ENCODE measurements at places on chromosomes 5 and 9.

DNA sequence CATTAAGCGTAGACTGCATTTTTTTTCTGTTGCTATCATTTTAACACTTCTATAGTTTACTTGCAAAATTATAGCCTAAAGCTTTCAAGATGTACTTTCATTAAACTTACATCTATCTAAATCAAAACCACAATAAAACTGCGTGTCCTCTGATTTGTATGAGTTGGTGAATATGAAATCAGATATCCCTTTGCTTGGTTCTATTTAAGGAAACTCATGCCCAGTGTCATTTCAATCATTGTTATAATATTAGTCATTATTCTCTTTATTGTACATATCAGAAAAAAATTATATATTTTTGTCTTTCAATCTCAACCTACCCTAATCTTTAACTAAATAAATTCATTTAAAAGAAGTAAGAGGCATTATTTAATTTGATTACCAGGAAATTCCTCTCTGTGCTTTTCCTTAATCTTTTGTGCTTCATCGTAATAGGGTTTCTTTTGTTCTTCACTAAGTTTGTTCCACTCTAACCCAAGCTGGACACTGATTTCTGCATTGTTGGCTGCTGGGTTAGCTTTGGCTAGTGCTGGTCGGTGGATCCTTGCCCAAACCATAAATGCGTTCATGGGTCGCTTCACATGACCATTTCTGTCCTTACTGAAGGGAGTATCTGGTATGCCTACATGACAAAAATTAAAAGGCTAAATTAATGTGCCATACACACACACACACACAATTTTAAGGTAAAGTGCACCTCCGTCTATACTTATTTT, 3.8 kb downstream of the SOX30 start:
- H3K27ac ChIP-seq, result no peak overlapping the region
- H3K27me3 ChIP-seq, result no peaks in the 10 kb centered on the region
- no peak overlapping the region for H3K4me3 ChIP-seq
- H3K36me3 ChIP-seq, result no peaks in the 10 kb centered on the region
- DNase-seq, result no peak

DNA sequence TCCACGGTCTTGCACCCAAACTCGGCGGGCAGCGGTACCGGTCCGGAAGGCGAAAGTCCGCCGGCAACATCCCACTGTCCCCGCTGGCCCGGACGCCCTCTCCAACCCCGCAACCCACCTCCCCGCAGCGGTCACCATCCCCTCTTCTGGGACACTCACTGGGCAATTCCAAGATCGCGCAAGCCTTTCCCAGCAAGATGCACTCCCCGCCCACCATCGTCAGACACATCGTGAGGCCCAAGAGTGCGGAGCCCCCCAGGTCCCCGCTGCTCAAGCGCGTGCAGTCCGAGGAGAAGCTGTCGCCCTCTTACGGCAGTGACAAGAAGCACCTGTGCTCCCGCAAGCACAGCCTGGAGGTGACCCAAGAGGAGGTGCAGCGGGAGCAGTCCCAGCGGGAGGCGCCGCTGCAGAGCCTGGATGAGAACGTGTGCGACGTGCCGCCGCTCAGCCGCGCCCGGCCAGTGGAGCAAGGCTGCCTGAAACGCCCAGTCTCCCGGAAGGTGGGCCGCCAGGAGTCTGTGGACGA, 33.3 kb downstream of the CD180 start:
- H3K36me3 ChIP-seq, result peaks cover 17% of the 10 kb centered on the region
- no peaks in the 10 kb centered on the region for H3K27me3 ChIP-seq
- H3K4me1 ChIP-seq, result peaks cover 9% of the 10 kb centered on the region
- H3K27ac ChIP-seq, result no peak overlapping the region

- no peak overlapping the region for H3K27ac ChIP-seq
- DNase-seq, result no peak
- H3K4me3 ChIP-seq, result no peak overlapping the region
- no peaks in the 10 kb centered on the region for H3K27me3 ChIP-seq
- H3K36me3 ChIP-seq, result no peaks in the 10 kb centered on the region
Observed at GRCh38 chr5:83817591-83817990, 96.9 kb upstream of the HAPLN1 start.

DNA sequence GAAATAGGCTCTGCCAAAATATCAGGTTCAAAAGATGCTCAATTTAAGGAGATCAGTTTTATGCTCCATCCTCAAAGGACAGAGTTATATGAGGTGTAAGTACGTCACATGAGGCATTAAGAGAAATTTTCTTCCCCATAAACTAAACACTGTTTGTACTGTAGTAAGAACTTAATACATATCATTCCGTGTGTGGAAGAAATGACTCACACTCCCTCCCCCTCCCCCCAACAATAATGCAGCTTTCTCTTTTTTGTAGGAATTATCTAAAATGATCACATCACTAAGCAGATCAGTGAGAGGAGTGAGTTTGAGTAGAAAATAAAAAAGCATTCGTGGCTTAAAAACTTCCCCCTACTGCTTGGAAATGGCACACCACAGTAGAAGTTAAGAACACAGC, 2.2 kb downstream of the CDH12 start:
- no peak overlapping the region for H3K4me3 ChIP-seq
- H3K27me3 ChIP-seq, result no peaks in the 10 kb centered on the region
- no peak overlapping the region for H3K27ac ChIP-seq
- peaks cover 4% of the 10 kb centered on the region for H3K4me1 ChIP-seq
- DNase-seq, result no peak
- H3K36me3 ChIP-seq, result no peaks in the 10 kb centered on the region

DNA sequence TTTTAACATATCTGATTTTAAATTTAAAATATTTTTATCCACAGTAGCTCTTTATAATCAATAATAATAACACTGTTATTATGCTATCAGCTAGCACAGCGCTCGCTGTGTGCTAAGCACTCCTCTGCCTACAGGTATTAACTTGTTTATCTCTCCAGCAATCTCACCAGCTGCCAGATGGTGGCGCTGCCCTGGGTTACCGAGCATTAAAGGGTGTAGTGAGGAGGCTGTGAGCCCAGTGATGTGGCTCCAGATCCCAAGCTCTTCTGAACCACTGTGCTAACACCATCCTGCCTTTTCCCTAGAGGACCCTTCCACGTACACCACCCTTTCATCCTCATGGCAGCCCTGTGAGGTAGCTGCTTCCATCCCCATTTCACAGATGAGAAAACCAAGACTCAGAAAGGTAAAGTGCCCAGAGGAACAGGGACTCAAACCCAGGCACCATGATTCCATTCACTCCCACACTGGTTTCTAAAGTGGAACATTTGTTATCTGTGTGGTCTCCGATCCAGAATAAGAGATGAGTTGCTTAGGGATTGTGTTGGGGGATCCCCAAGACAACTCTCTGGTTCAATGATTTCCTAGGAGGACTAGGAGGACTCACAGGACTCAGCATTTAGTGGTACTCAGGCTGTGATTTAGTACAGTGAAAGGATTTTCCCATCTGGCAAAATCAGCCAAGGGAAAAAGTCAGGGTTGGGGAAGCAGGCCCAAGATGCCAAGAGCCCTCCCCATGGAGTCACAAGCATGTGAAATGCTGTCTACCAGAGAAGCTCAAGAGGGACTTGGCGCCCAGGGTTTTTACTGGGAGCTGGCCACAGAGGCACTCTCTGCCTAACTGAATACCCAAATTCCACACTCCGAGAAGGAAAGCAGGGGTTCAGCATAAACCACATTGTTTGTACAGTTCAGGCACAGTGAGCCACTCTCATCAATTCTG, 7.0 kb downstream of the IGFBPL1 start:
- no peak overlapping the region for H3K4me3 ChIP-seq
- H3K36me3 ChIP-seq, result no peaks in the 10 kb centered on the region
- H3K4me1 ChIP-seq, result peaks cover 5% of the 10 kb centered on the region
- DNase-seq, result peak; percentile 40
- H3K27ac ChIP-seq, result no peak overlapping the region

DNA sequence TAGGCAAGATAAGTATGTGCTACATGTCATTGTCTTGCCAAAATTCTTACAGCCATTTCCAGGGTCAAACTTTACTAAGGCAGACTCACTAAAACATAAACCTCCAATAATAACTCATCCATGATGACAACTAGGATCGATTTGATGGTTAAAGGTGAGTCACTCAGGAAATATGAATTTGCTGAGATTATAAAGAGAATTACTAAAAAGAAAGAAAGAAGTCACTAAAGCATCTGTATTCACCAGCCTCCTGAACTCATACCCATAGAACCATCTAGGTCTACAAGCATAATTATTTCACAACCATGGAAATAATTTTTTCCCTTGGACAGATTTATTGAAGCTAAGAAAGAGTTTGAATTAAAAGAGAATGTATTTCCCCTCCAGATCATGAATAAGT, 258.6 kb downstream of the TLE1 start:
- no peak for DNase-seq
- no peak overlapping the region for H3K4me3 ChIP-seq
- no peaks in the 10 kb centered on the region for H3K27me3 ChIP-seq
- no peaks in the 10 kb centered on the region for H3K4me1 ChIP-seq

- H3K4me1 ChIP-seq, result peaks cover 6% of the 10 kb centered on the region
- peak overlapping the region; percentile 91 for H3K4me3 ChIP-seq
- no peaks in the 10 kb centered on the region for H3K27me3 ChIP-seq
- no peaks in the 10 kb centered on the region for H3K36me3 ChIP-seq
- no peak for DNase-seq
Observed at GRCh38 chr9:16869131-16869881, 1.2 kb downstream of the BNC2 start.

DNA sequence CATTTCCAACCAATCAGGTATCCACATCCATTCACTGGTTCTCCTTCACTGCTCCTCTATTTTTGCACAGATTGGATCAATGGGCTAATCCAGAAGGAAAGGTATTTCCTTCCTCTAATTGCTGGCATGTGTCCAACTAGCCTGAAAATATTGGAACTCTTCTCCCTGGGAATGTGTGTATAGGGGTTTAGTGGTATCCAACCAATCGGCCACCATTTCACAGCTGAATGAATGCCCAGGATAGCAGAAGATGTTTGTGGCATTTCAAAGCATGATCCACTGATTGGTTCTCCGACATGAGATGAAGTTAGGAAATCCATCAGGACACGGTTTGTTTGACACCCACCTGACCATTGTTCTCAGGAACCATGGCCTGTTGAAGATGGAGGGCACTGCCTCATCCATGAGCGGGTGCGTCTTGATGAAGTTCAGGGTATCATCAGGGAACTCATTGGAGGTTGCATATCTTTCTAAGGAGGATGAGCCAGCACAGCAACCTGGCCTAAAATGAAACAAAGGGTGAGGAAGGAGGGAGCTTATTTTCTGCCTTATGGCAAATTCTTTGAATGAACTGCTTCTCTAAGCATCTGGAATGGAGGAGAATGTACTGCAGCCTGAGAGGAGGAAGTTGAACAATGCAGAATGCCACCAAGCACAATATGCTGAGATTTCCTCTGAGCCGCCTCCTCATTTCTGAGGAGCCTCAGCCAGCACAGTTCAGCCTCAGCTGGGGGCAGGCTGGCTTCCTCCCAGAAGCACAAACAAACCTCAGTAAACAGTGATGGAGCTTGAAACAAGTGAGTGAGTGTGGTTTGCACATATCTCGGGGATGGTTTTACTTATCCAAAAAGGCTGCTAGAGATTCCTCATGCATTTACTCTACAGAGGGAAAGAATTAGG, 94.6 kb downstream of the SEMA6A start:
- H3K4me3 ChIP-seq, result no peak overlapping the region
- DNase-seq, result no peak
- H3K27me3 ChIP-seq, result no peaks in the 10 kb centered on the region
- H3K4me1 ChIP-seq, result peaks cover 4% of the 10 kb centered on the region
- no peak overlapping the region for H3K27ac ChIP-seq

GRCh38 chr5:56561-57290, 35.2 kb upstream of the PLEKHG4B start:
- peak; percentile 76 for DNase-seq
- H3K4me3 ChIP-seq, result no peak overlapping the region
- no peaks in the 10 kb centered on the region for H3K27me3 ChIP-seq
- H3K36me3 ChIP-seq, result no peaks in the 10 kb centered on the region

- peak; percentile 91 for DNase-seq
- H3K4me1 ChIP-seq, result peaks cover 2% of the 10 kb centered on the region
- no peaks in the 10 kb centered on the region for H3K36me3 ChIP-seq
- H3K27ac ChIP-seq, result no peak overlapping the region
- no peak overlapping the region for H3K4me3 ChIP-seq
- H3K27me3 ChIP-seq, result no peaks in the 10 kb centered on the region
Observed at GRCh38 chr9:72476617-72477437, 44.6 kb upstream of the TMC1 start.

DNA sequence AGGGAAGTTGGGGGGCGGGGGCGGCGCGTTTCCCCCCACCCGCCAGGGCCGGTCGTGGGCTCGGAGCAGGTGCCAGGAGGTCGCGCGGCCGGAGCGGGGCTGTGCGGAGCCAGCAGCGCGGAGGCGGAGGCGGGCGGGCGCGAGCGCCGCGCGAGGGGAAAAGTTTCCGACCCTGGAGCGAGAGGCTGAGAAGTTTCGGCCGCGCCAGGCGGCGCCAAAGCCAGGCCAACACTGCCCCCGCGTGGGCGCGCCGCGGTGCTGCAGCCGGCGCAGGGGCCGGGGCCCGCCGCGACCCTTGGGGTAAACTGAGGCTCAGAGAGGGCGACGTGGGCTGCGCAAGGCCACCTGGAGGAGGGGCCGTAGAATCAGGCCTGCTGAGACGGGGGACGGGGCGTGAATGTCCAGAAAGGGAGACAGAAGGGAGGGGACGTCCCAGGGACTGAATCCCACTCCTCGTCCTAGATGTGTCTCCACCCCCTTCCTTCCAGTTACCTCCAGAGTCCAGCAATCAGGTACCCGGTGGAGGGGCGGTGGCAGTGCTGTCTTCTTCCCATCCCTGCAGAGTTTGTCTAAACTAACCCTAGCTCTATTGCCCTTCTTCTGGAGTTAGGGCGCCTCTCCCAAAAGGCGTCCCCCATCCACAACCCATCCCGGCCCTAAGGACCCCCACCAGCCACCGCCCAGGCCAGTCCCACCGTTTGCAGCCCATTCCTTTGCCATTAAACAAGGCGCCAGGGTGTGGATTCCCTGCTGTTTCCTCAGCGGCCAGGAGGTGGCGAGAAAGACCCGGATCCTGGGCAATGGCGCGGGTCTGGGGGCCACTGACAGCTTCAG, 10.2 kb downstream of the C9orf50 start:
- peak overlapping the region; percentile 69 for H3K4me3 ChIP-seq
- H3K27me3 ChIP-seq, result no peaks in the 10 kb centered on the region
- no peaks in the 10 kb centered on the region for H3K36me3 ChIP-seq
- H3K4me1 ChIP-seq, result peaks cover 14% of the 10 kb centered on the region
- peak; percentile 84 for DNase-seq

GRCh38 chr5:32421075-32421474, 23.5 kb downstream of the ZFR start:
- DNase-seq, result no peak
- H3K36me3 ChIP-seq, result peaks cover 10% of the 10 kb centered on the region
- peaks cover 2% of the 10 kb centered on the region for H3K4me1 ChIP-seq
- H3K27ac ChIP-seq, result no peak overlapping the region
- H3K4me3 ChIP-seq, result no peak overlapping the region

DNA sequence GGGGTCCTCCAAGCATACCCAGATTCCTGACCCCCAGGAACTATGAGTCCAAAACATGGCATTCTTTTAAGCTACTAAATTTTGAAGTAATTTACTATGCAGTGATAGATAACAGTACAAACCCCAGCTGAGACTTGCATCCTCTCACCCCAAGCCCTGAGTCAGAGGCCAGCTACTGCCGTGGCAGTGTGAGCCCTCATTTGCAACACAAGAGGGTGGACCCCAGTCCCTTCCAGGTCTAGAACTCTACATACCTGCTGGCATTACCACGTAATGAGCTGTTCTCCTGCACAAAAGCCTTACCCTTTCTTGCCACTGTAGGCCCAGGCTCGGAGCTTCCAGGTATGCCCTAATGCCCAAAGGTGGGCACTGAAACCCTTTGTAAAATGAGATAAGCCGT, 108.6 kb upstream of the ERCC6L2 start:
- H3K4me1 ChIP-seq, result peaks cover 21% of the 10 kb centered on the region
- H3K27ac ChIP-seq, result no peak overlapping the region
- no peak for DNase-seq
- no peaks in the 10 kb centered on the region for H3K36me3 ChIP-seq

GRCh38 chr9:136275655-136276429, 28.1 kb downstream of the CCDC187 start:
- DNase-seq, result no peak
- no peaks in the 10 kb centered on the region for H3K36me3 ChIP-seq
- no peak overlapping the region for H3K4me3 ChIP-seq
- H3K4me1 ChIP-seq, result no peaks in the 10 kb centered on the region
- no peak overlapping the region for H3K27ac ChIP-seq
